ENCODE measurements at places on chromosomes 3 and 15.
A peak's percentile ranks its signal among the peaks of the same experiment; 100 is the strongest.

DNA sequence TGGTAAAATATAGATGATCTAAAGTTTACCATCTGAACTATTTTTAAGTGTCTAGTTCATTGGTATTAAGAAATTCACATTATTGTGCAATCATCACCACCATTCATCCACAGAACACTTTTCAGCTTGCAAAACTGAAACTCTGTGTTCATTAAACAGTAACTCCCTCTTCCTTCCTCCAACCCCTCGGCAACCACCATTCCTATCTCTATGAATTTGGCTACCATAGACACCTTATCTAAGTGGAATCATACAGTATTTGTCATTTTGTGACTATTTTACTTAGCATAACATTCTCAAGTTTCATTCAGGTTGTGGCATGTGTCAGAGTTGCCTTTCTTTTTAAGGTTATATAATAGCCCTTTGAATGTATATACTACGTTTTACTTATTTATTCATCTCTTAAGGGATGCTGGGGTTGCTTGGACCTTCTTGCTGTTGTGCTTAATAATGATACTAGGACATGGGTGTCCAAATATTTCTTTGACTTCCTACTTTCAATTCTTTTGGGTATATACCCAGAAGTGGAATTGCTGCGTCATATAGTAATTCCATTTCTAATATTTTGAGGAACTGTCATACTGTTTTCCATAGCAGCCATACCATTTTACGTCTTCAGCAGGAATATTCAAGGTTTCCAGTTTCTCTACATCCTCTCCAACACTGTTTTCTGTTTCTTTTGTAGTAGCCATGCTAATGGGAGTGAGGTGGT is 20.9 kb downstream of the KAT2B start:
- peaks cover 3% of the 10 kb centered on the region for H3K36me3 ChIP-seq
- H3K4me1 ChIP-seq: peaks cover 60% of the 10 kb centered on the region
- peak overlapping the region; percentile 47 for H3K27ac ChIP-seq
- peak overlapping the region; percentile 67 for H3K4me3 ChIP-seq

- peaks cover 4% of the 10 kb centered on the region for H3K36me3 ChIP-seq
- peaks cover 2% of the 10 kb centered on the region for H3K27me3 ChIP-seq
- H3K4me3 ChIP-seq: no peak overlapping the region
- H3K4me1 ChIP-seq: peaks cover 23% of the 10 kb centered on the region
- H3K27ac ChIP-seq: no peak overlapping the region
- DNase-seq: no peak
These were observed 46.9 kb upstream of the NEDD4 start for GRCh38 chr15:56040081-56041035.

DNA sequence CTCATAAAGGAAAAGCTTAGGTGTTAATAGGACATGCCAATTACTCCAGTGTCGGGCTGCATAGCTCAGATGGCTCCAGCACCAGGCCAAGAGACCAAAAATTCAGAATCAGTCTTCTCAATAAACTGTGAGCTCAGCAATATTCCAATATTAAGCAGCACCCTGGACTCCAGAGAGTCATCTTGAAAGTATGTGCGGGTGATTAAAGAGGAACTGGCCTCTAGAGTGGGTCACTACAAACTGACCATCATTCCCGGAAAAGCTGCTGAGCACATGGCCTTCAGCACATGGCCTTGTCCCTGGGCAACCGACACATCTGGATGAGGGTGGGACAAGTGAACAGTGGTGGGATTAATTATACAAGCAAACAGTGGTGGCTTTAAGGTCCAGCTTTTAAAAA is 59.0 kb downstream of the MAGI1 start:
- DNase-seq: no peak
- no peaks in the 10 kb centered on the region for H3K27me3 ChIP-seq
- no peaks in the 10 kb centered on the region for H3K4me1 ChIP-seq

DNA sequence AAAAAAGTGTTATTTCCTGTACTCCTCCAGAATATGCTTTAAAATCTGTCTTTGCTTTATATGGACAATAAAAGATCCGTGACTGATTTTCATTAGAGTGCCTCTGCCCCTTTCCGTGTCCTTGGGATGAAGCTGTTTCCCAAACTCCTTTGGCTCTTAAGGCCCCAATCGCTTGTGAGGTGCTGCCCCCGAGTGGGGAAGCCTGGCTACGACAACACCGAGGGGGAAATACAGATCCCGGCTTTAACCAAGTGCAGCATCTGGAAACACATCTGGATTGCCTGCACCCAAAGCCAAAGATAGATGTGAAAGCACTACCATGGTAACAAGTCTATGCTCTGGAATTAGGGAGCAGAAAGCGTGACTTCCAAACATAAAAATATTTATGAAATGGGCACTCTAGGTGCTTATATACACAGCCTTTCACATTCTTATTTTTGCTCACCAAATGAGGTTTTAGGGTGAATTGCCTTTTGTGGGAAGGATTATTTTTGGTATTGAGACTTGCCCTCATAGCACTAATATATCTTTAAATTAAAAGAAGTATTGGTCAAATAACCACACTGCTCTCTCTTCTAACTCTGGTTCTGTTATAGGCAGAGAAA is 40.6 kb upstream of the ADCY5 start:
- H3K36me3 ChIP-seq: peaks cover 21% of the 10 kb centered on the region
- no peak overlapping the region for H3K4me3 ChIP-seq
- peaks cover 14% of the 10 kb centered on the region for H3K4me1 ChIP-seq
- H3K27me3 ChIP-seq: no peaks in the 10 kb centered on the region
- H3K27ac ChIP-seq: no peak overlapping the region
- DNase-seq: peak; percentile 14

DNA sequence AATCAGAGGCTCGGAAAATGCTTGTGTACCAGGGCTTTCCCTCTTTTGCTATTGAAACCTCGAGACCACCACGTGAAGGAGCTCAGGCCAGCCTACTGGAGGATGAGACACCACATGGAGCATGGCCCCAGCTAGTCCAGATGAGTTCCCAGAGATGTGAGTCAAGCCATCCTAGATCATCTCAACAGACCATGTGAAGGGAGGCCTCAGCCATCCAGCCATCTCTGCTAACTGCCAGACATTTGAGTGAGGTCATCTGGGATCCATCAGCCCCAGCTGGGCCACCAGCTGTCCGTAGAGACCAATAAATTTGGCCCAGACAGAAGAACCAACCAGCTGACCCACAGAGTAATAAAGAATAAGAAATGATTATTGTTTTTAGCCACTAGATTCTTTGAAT is 62.8 kb upstream of the PROK2 start:
- no peak overlapping the region for H3K4me3 ChIP-seq
- no peak overlapping the region for H3K27ac ChIP-seq
- H3K36me3 ChIP-seq: no peaks in the 10 kb centered on the region
- H3K4me1 ChIP-seq: no peaks in the 10 kb centered on the region
- peaks cover 1% of the 10 kb centered on the region for H3K27me3 ChIP-seq
- no peak for DNase-seq

GRCh38 chr3:196987022-196987421 is 18.4 kb upstream of the PIGZ start:
- no peak overlapping the region for H3K4me3 ChIP-seq
- no peaks in the 10 kb centered on the region for H3K36me3 ChIP-seq
- no peak for DNase-seq
- peaks cover 6% of the 10 kb centered on the region for H3K27me3 ChIP-seq
- no peaks in the 10 kb centered on the region for H3K4me1 ChIP-seq

DNA sequence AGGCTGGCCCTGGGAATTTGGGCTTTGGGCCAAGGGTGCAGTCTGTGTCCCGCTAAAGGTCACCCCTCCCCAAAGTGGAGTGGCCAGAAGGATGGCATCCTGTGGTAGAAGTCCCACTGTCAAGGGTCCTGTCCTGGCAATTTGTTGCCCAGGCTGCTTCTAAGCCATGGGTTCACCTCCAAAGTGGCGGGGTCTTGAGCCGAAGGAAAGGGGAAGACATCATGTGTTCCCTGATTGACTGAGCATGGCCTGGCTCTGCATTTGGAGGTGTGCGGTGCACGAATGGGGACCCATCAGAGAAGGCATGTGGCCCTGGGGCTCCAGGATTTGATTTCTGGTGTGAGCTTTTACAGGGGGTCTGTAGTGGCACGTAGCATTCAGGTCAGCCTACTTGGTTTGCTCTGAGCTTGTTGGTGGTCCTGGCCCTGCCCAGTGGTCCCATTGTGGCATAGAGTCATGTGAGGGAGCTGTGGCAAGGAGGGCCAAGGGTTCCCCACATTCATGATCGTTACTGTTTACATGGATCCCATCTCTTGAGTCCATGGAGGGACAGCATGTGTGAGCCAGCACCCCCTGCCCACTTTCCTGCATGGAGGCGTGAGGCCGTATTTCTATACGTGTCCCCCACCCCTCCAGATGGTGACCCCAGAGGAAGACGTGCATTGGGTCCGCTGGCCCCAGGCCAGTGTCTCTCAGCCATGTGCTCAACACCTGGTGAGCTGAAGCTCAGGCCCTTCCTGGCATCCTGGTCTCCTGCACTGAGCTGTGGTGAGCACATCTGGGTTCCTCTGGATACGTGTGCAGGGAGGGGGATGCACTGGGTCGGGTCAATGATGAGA is 225.1 kb downstream of the SNRPN start:
- H3K36me3 ChIP-seq: no peaks in the 10 kb centered on the region
- H3K4me1 ChIP-seq: no peaks in the 10 kb centered on the region
- no peaks in the 10 kb centered on the region for H3K27me3 ChIP-seq
- DNase-seq: no peak
- H3K4me3 ChIP-seq: no peak overlapping the region
- H3K27ac ChIP-seq: no peak overlapping the region

DNA sequence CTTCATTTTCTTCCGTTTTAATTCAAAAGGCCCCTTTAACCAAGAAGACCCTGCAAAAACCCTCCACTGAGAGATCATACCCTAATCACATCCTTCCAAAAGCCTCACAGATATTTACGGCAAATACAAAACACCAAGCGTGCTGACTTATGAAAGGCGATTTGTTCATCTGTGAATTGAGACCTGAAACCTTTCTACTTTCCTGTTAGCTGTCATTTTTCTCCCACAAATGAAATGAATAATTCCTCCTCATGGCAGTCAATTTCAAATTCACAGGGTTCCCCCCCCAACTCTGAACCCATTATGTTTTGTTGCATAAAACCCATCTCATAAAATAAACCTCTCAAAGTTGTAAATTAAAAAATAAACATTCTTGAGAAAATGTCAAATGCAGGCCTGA is 149.6 kb downstream of the PDZRN3 start:
- no peak overlapping the region for H3K4me3 ChIP-seq
- DNase-seq: no peak
- no peaks in the 10 kb centered on the region for H3K4me1 ChIP-seq
- H3K36me3 ChIP-seq: no peaks in the 10 kb centered on the region
- H3K27me3 ChIP-seq: peaks cover 4% of the 10 kb centered on the region
- no peak overlapping the region for H3K27ac ChIP-seq
